ENCODE measurements at places on chromosomes 1 and 21. TPM values are rescaled to one million over a fixed set of nuclear protein-coding genes. Genes with fewer than 3 reads are reported as not detected.

DNA sequence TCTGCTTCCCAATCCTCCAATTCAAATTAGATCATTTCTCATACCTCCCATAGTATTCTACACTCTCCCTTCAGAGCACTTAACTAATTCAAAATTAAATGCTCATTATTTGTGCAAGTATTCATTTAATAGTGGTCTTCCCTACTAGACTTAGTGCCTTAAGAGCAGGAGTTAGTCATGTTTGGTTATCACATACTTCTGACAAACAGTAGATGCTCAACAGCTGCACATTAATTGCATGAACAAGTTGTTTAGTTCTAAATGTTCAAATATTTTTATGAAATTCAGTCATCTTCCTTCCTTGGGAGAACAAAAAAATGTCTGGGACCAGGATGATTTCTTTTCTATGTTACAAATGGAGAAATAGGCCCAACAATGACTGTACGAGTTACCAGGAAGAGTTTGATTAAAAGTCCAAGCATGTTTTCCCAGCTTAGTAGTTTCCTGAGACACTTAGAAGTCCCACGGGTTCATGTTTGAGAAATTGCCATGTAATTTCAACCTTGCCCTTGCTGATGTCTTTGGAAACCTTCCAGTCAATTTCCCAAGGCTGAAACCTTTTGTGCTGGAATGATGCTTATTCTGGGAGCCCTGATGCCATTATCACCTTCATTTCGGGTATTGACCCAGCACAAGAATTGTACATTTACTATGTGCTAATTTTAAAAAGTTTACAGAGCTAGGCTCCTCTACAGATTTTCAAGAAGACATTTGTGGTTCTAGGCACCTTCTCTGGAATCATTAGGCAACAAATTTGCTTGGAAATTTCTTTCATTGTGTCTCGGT lies 437.9 kb upstream of the PLXNA2 start:
- DNase-seq, result no peak

GRCh38 chr1:117579221-117579906 lies 26.5 kb upstream of the TENT5C start:
- DNase-seq, result no peak

GRCh38 chr21:20998886-20999285 lies 677 bp downstream of the NCAM2 start:
- no peak for DNase-seq

TSPAN1 gene
- 37.7 TPM for total RNA-seq

GRCh38 chr1:18903291-18903756 lies 969 bp upstream of the ALDH4A1 start:
- no peak for DNase-seq

PPIAL4G gene
- total RNA-seq, result not detected

- peak; percentile 16 for DNase-seq
Measured at GRCh38 chr21:42556960-42557359, 43.3 kb downstream of the SLC37A1 start.

DNA sequence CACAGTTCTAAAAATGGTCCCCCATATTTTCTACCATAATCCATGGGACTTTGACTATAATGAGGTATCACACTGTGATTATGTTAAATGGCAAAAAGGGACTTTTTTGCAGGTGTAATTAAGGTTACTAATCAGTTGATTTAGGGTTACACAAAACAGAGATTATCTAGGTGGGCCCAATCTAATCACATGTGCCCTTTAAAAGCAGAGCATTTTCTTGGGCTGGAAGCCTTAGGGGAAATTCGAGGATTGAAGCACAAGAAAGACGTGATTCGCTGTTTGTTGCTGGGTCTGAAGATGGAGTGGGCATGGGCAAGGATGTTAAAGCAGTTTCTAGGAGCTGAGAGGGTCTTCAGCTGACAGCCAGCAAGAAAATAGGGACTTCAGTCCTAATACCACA lies 13.4 kb downstream of the RAVER2 start:
- DNase-seq, result no peak

DNA sequence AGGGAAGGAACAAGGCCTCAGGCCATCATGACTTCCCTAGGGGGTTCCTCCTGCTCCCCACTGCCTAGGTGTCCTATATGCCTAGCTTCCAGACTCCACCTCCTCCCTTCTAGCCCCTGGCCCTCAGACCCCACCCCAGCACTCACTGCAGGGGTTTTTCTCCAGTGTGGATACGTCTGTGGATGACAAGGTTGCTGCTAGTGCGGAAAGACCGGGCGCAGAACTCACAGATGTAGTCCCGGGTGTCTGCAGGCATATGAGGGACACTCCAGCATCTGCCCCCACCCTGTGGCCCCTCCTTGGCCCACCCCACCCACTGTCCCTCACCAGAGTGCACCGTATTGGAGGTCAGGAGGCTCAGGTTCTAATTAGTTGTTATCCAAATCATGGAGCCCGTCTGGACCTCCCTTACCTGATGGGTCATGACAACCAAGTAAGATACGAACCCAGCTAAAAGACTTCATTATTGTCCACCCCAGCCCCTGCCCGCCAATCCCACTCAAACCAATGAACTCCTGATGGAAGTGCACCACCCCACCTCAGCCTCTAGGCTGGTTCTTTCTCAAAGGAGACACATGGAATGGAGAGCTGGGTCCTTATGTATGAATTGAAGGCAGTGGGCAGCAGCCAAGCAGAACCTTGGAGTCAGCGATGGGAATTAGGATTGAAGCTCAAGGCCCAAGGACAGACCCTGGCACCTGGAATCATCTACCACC lies 8.2 kb downstream of the ZNF692 start:
- no peak for DNase-seq

DNA sequence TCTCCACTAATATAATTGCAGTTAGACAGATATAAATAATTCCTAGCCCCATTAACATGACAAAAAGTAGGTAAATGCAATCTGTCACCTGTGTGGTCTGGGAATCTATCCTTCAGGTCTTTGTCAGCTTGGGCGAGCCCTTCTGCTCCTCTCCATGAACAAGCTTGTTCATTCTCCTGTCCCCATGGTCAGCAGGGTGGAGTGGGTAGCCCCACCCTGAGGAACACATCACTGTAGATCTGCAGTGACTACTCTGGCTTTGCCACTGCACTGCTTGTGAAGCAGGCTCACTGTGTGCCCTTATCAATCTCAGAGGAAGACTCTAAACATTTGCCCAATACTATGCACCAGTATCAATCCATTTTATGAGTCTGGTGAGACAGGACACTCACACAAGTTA lies 279.0 kb downstream of the MATN1 start:
- DNase-seq, result no peak

- DNase-seq, result no peak
Measured at GRCh38 chr1:222656391-222657155, 38.7 kb downstream of the MIA3 start.

IKBKE gene
- total RNA-seq, result 8.5 TPM

DNA sequence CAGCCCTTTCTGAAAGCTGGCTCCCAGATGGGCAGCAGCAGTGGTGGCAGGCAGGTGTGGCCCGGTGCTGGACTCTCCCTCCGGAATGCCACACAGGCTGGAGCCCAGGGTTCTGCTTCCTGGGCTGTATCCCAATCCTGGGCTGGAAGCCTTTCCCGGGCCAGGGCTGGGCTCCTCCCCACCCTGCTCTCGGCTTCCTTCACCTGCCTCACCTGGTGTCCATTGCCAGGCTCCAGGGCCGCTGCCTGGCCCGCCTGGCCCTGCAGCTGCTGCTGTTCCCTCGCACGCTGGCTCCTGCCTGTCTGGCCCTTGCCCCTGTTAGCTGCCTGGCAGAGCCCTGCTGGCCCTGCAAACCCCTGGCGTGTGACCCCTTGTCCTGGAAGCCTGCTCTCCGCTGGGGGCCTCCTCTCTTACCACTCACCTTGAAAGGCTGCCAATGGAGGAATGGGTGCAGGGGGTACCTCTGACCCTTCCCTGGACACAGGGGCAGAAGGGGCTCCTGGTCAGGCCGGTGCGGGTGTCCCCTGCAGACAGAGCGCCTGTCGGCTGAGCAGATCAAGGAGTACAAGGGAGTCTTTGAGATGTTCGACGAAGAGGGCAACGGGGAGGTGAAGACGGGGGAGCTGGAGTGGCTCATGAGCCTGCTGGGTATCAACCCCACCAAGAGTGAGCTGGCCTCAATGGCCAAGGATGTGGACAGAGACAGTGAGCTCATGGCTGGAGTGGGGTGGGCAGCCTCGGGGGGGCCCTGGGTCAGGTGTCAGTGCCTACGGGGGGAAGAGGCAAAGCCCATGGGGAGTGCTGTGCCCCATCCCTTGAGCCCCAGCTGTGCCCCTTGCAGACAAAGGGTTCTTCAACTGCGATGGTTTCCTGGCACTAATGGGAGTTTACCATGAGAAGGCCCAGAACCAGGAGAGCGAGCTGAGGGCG lies 1.1 kb downstream of the CALML6 start:
- no peak for DNase-seq

DNA sequence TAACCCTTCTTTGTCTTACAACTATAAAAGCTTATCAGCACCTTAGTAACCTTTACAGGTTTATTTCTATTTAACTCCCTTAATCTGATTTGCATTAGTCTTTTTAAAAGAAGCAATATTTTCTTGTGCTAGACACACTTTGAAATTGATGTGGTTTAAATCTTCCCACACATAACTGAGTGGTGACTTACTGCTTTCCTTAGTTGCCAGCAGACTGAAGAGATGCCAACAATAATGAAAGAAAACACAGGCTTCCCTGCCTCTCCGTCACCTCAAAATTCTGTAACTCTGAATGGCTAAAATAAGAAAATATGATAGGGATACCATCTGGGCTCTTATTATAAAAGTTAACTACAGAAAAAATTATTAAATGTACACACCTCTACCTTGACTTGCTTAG lies 196.8 kb downstream of the PTBP2 start:
- no peak for DNase-seq

GRCh38 chr1:68210027-68210426 lies 22.3 kb downstream of the WLS start:
- DNase-seq, result no peak

CRNN gene
- total RNA-seq, result not detected

GRCh38 chr1:22932803-22933470 lies 39.7 kb downstream of the LACTBL1 start:
- DNase-seq, result peak; percentile 2

GRCh38 chr1:27395441-27396195 lies 3.2 kb downstream of the GPR3 start:
- peak; percentile 86 for DNase-seq

GRCh38 chr1:115099693-115100050 lies 10.4 kb upstream of the TSPAN2 start:
- DNase-seq, result no peak

DNA sequence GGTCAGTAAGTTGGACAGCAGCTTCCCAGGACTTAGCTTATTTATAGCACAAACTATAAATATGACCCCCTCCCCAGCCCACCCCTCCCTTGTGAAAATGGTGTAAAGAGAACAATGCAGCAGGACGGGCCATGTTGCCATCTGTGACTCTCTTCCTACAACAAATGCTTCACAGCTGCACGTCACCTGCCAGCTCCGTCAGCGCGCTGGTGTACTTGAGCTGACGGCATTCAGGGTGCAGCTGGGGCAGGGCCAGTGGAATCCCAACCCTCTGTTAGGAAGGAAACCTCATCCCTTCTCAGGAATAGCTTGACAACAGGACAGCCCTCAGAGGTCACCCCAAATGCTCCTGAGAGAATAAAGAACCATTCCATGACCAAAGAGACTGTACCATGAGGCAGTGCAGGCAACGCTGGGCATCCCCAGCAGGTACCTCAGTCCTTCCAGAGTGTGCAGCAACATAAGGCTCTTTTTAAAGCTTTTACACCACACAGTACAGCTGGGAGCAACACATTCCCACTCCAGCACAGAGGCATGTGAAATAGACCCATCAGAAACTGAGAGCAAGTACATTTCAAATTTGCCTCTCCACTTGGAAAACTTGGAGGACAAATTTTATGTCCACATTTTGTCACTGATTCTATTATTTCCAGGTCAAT lies 85.0 kb downstream of the ATP1A1 start:
- no peak for DNase-seq

IPO9 gene
- total RNA-seq, result 46.7 TPM

MROH7 gene
- 1.8 TPM for total RNA-seq

C1orf105 gene
- not detected for total RNA-seq

- no peak for DNase-seq
Measured at GRCh38 chr1:247440001-247440620, 17.8 kb downstream of the OR2B11 start.

DNA sequence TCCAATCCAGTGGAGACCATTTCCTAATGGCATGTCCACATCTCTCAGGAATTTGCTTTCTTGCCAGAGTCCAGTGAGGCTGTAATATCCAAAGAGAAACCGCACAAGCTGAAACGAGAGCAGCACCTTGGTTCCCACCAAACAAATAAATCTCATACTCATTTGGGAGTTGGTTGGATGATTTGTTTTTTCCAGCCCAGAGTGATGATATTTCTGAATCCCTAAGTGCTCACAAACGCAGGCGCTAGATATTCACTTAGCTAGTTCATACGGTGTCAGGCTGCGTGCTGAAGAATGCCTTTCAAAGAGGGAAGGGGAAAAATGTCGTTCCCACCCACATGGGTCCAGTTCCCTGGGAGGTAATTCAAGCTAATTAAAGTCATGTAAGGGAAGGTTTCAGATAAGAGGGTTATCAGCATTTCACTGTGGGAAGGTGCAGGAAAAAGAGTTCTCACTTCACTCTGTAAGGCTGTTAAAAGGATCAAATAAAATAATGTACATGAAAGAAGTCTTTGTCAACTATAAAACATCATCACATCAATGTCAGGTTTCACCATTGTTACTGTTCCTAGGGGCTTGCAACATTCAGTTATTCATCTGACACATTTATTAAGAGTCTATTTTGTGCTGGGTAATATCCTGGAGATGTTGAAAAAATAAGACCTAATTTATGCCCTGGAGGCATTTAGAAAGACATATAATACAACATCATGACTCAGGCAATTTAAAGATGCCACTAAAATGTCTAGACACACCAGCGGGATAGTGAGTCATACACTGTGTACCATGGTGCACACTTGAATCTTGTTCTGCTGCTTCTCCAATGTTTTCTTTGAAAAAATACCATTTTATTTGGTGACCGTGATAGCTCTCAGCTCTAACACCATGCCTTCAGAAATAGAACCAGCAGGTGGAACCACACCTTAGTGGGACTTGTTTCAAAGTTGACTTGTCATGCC lies 19.3 kb downstream of the DPT start:
- no peak for DNase-seq

PRDX1 gene
- 410 TPM for total RNA-seq

- no peak for DNase-seq
Measured at GRCh38 chr1:98422816-98423215, 238.7 kb upstream of the SNX7 start.

KRTAP12-2 gene
- not detected for total RNA-seq

LHX8 gene
- total RNA-seq, result not detected

- no peak for DNase-seq
Measured at GRCh38 chr1:222583079-222583478, 6.7 kb downstream of the TAF1A start.

- peak; percentile 77 for DNase-seq
Measured at GRCh38 chr1:27391511-27392095, 819 bp upstream of the GPR3 start.

ZNF648 gene
- 0.39 TPM for total RNA-seq

GRCh38 chr1:164611754-164612642 lies 53.0 kb downstream of the PBX1 start:
- DNase-seq, result peak; percentile 39

Data from upper lobe of left lung (tissue), 6 donors.